ENCODE measurements at places on chromosomes 2 and 18.

DNA sequence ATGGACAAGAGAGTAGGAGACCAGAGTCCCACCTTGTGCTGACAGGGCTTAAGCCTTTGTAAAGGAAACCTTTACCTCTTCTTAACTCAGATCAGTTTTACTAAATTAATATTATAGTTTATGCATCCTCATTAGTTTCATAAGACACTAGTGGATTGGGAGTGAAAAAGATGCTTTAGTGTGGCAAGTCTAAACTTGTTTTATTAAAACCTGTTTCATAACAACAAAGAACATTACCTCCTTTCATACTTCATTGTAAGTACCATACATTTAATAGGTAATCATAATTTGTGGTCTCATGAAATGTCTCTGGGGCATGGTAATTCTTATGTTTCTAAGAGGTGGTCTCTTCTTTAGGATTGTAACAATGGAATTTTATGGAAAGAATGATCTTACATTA is 63.4 kb downstream of the PIKFYVE start:
- DNase-seq, result no peak

GRCh38 chr2:81706856-81707255 is 1402.3 kb upstream of the LRRTM1 start:
- DNase-seq, result no peak

DNA sequence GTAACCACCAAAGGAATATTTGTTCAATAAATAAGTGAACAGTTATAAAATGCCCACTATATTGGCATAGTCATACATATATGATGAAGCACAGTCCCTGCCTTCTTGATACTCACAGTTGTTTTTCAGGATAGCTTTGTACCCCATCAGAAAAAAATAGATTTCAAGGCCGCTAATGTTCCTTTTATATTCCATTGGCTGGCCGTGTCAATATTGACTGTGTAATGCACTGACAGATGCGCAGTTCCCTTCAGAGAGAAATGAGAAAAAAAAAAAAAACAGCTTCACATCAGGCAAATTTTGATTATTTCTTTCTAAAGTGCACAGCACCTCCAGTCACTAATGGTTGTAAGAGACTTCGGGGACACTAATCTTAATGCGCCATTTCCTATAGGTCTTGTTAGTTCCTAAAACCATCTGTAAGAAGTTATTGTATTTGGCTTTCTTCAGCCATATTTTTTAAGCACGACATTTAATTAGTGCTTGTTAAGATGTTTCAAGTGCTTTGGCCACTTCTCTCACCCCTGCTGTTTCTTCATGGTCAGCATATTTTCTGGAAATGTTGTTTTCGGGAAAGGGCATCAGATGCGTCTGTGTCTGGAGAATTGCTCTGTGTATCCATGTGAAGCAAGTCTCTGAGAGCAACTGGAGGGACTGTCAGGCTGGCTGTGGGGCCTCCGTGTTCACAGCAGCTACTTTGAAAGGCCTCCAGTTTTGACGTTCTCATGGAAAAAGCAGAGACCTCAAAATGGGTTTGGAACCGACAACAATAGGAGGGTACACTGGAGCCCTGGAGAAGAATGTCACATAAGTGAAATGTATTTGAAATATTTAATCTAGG is 378.3 kb downstream of the MTX2 start:
- DNase-seq, result no peak

GRCh38 chr2:191686729-191687128 is 8.8 kb downstream of the NABP1 start:
- DNase-seq, result no peak

GRCh38 chr2:134231301-134231964 is 22.4 kb upstream of the MGAT5 start:
- DNase-seq, result no peak

DNA sequence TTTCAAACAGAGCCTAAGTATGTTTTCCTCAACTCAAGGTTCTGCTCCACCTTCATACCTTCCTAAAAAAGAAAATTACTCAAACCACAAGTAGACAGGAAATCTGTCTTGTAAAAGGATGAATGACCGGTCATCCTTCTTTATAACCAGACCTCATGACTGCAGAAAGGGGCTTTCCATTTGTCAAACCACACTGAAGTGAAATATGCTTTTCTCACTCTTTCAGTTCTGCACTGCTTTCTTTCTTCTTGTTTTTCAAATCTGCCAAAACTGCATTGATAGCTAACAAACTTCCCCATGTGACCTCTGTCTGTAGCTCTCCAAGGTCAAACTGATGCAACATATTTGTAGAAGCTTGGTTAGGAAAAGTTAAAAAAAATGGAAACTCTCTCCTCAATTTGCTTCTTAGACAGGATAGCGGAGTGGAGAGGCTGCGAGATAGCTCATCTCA is 308.9 kb upstream of the CCDC68 start:
- DNase-seq, result no peak

All from stimulated activated CD4-positive, alpha-beta T cell treated with anti-CD3 and anti-CD28 coated beads, TNF-alpha, amount 100 ng/mL, for 4 hours (primary cell).